AG10803 (cell line): ENCODE measurements at places on chromosomes 7 and 10.

GRCh38 chr7:45092100-45092930, 3.5 kb upstream of the NACAD start:
- no peak for DNase-seq

GRCh38 chr7:124751027-124751426, 14.6 kb downstream of the GPR37 start:
- no peak for DNase-seq

GRCh38 chr10:7696545-7696944, 6.6 kb upstream of the ITIH2 start:
- DNase-seq: no peak

DNA sequence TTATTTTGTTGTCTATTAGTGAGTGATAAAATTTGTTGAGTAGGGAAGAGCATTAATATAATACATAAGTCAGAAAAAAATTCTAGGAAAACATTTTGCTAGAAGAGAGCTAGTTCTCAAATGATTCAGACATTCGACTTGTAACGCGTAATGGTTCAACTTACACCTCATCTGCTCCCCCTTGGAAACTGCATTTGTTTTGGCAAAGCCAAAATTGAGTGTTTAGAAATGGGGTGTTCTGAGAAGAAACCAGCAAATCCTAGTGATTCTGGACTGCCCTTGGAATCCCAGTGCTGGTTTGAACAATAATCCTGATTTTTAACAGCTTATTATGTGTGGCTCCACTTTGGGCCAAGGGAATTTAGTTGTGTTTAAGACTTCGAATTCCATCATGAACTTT, 475.7 kb downstream of the SUGCT start:
- no peak for DNase-seq

DNA sequence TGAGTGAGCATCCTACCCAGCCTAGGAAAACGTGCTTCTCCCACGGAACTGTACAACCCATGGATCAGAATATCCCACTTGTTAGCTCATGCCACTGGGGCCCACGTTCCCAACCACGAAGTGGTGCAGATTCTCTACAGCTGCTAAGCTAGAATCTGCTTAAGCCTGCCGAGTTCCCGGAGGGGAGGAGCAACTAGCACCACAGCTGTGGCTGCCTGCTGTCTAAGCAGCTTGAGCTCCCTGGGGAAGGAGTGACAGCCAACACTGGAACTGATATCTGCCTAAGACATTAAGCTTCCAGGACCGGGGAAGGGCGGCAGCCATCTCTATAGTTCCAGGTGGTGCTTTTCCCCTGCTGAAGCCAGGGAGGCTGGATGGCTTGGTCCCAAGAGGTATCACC, 334.7 kb upstream of the CHRM2 start:
- no peak for DNase-seq

GRCh38 chr10:43221419-43222209, 45.3 kb downstream of the RASGEF1A start:
- DNase-seq: no peak

- DNase-seq: no peak
Observed at GRCh38 chr7:36261019-36261754, 108.1 kb downstream of the EEPD1 start.

DNA sequence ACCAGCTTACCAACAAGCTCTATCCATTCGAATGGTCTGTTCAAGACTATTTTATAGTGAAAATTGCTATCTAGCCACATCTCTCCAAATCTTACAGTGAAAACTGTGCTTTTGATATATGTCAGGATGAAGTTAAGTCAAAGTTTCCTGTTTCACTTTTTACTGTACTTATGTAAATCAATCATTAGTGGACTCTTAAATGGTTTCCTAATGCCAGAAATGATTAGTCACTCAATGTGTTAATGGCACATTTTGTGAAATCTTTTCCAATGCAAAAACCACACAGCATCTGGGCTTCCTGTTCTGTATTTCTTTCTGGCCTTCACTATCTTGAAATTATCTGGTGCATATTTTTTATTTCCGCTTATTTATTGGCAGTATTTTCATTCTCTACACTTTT, 87.3 kb upstream of the STEAP1B start:
- DNase-seq: peak; percentile 88

- peak; percentile 54 for DNase-seq
Observed at GRCh38 chr10:14751921-14752320, 22.8 kb downstream of the FAM107B start.

DNA sequence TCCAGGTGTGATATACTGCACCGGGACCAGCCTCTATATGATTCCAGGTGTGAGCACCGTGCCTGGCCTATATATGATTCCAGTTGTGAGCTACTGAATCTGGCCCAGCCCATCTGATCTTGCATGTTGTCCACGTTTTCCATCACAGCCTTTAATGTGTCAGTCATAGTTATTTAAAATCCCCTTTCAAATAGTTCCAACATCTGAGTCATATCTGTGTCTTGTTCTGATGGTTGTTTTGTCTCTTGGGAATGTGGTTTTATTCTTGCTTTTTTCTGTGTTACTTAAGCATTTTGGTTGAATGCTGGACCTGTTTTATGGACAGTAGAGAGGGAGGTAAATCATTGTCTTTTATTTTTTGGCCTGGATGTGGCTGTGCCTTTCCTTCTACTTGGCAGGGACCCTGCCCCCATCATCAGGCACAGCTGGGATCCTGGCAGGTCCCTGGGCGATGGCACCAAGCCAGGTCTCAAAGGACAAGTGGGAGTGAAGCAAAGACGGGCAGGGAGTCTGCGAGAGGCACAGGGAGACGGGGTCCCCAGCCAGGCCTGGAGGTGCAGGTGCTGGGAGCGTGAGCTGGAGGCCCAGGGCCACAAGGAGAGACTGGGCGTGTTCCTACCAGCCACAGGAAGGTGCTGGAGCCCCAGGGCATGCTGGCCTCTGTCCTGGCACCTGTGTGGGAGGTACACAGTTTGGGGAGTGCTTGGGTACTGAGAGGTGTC, 94.7 kb downstream of the DYNC2I1 start:
- DNase-seq: peak; percentile 2

DNA sequence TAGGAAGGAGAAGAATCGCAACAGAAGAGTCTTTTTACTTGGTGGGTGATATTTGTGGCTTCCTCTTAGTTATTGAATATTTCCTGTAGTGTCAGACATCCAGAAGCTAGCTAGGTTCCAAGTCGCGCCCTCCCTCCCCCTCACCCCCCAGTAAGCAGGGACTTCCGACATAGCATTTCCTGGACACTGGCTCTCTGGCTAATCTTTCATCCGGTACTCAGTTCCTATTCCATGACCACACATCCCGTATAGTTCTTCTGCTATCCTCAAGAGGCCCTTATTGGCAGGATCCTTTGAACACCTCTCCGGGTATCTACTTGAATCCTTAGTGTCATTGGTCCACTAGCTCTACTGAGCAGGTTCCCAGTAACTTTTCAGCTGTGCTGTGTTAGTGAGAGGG, 167.8 kb downstream of the HDAC9 start:
- no peak for DNase-seq

DNA sequence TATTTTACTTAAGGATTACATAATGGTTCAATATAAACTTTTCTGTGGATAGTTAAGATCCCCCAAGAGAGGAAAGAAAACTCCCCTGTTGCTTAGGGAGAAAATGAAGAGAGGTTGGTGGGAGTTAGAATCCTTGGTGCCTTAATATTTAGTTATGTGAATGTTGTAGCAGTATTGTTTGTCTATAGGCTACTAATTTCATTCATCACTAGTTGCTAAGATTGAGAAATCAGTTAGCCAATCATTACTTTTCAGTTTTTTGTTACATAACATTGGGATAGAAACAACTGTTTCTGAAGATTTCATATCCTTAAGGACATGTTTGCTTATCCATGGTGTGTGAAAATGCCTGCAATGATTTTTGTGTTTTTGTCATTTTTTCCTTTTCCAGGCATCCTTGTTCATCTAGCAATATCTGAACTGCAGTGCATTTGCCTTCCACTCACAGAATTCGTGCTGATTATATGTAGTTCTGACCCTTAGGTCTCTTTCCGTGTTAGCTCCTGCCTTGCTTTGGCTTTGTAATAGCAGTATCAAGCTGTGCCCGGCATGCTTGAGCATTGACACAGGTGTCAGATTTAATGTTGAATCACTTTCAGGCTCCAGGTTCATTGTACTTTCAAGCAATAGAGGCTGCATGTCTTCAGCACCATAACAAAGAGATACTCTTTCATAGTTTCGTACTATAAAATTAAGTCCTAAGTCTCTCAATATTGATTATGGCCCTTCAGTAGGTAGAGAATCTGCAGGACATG, 85.0 kb downstream of the PODXL start:
- no peak for DNase-seq

GRCh38 chr10:25682203-25682851, 251.7 kb upstream of the MYO3A start:
- peak; percentile 11 for DNase-seq

DNA sequence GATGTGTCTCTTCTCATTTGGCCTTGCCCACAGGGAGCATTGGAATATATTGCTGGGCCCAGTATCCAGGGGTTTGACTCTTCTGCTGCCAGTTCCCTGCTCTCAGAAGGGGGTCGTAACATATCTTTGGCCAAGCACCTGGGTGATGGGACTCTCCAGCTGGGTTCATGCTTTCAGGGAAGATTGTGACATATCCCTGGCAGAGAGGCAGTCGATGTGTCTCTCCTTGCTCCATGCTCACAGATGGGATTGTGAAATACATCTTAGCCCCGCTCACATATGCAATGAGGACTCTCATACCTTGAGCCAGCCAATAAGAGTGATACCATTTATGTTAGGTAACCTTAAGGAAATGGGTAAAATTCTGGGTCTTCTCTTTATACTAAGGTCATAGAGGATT, 39.2 kb upstream of the ZNF680 start:
- peak; percentile 3 for DNase-seq

DNA sequence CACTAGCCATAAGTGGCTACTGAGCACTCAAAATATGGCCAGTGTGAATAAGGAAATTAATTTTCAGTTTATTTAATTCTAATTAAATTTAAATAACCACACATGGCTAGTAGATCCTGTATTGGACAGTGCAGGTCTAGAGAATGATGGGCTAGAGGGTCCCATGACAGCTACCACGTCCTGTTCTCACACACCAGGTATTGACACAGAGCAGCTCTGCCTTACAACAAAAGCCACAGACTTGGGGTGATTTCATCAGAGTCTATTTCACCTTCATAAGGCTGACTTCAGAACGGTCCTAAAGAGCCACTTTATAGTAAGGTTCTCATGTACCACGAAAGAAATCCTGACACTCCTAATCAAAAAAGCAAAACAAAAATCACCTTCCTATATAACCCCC, 111.3 kb downstream of the UBE2H start:
- DNase-seq: no peak

- DNase-seq: no peak
Observed at GRCh38 chr10:131889755-131890154, 11.1 kb upstream of the PPP2R2D start.

GRCh38 chr10:95605163-95605562, 44.0 kb upstream of the SORBS1 start:
- DNase-seq: peak; percentile 25

GRCh38 chr7:48337012-48337621, 165.9 kb downstream of the ABCA13 start:
- peak; percentile 11 for DNase-seq

GRCh38 chr10:30062090-30062489, 2.7 kb upstream of the JCAD start:
- DNase-seq: peak; percentile 96

DNA sequence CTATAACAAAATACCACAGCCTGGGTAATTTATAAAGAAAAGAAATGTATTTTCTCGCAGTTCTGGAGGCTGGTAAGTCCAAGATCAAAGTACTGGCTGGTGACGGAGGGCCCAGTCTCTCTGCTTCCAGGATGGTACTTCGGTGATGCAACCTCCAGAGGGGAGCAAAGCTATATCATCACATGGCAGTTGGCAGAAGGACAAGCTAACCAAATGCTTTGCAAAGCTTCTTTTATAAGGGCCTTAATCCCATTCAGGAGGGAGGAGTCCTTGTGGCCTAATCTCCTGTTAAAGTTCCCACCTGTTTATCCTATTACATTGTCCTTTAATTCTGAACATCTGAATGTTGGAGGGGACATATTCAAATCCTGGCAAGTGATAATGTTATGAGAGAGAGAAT, 134.1 kb upstream of the SP4 start:
- no peak for DNase-seq

GRCh38 chr7:112869111-112869774, 79.0 kb upstream of the TMEM168 start:
- DNase-seq: no peak

- no peak for DNase-seq
Observed at GRCh38 chr7:12945901-12946300, 258.5 kb downstream of the ARL4A start.

- DNase-seq: peak; percentile 21
Observed at GRCh38 chr7:1060315-1061072, 16.1 kb downstream of the GPR146 start.

DNA sequence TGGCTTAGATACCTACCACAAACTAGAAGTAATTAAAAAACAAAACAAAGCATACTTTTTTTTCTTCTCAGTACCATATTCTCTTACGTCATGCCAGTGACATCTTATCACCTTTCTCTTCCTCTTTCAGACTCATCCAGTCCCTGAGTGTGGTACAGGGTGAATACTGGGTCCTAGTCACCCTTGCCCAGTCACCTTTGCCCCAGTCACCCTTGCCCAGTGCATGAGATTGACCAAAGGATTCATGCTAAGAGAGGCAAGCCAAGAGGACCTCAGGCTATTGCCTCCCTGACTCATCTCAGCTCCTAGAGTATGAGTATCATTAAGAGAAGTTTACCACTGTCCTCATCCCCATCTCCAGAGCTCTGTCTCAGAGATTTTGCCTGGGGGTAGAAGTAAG, 10.0 kb upstream of the TSPAN12 start:
- no peak for DNase-seq

DNA sequence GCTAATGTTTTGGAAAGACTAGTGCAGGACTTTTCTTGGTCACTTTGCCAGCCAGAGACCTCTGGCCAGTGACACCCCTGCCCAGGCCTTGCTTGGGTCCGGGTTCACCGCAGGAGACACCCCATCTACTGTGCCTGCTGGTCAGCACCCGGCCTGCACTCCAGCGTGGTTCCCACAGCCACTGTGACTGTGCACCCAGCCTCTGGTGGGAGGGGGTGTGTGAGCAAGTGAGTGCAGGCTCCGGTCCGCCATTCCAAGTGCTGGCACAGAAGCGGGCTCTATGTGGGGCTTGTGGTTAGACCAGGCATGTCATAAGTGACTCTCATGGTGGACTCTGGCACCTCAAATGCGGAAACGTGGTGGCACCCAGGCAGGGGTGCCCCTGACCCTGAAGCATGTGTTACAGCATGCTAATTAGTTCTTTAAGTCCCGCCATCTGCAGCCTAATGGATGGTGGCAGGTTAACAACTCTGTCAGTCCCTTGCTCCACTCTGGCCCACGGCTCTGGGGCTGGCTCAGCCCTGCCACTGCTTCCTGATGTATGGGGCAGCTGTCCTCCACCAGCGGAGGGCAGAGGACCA, 311.9 kb upstream of the HGF start:
- DNase-seq: no peak

GRCh38 chr10:26534384-26534783, 96.2 kb downstream of the APBB1IP start:
- no peak for DNase-seq

DNA sequence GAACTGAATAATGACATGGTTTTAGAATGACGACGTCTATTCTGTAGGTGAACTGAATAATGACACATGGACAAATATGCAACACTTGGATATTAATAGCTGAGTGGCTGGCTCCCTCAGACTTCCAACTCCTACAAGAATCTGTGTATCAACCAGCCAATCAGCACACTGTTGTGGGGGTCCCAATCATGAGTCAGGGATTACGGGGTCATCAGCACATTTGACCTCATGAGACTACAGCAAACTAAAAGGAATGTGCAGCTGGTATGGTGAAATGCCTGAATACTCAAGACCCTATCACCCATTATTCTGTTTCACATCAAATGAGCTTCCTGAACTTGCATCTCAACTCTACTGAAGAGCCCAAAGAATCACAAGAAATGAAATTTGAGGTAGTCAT, 192.5 kb downstream of the ANK3 start:
- DNase-seq: no peak
